ENCODE measurements at places on chromosomes 12 and 14.

GRCh38 chr14:105861985-105862465, 335.6 kb downstream of the TMEM121 start:
- no peak for DNase-seq

- DNase-seq: no peak
Measured at GRCh38 chr12:52151153-52151836, 40.5 kb downstream of the KRT80 start.

- no peak for DNase-seq
Measured at GRCh38 chr14:93317875-93318807, 14.7 kb downstream of the BTBD7 start.

- DNase-seq: no peak
Measured at GRCh38 chr12:53735556-53735955, 8.3 kb upstream of the CALCOCO1 start.

DNA sequence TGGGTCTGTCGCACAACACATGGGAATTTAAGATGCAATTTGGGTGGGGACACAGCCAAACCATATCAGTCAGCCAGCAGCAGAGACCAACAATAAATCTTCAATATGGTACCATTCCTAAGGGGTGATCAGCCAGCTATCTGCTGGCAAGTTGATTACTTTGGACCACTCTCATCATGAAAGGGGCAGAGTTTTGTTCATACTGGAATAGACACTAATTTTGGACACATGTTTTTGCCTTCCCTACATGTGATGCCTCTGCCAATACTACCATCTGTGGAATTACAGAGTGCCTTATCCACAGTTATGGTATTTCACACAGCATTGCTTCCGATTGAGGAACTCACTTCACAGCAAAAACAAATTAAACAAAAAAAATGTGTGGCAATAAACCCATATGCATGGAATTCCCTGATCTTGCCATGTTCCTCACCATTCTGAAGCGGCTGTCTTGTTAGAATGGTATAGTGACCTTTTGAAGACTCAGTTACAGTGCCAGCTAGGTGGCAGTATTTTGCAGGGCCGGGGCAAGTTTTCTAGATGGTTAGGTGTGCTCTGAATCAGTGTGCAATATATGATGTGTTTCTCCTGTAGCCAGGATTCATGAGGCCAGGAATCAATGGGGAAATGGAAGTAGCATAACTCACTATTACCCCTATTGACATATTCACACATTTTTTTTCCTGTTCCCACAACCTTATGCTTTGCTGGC, 179.0 kb upstream of the IGF1 start:
- no peak for DNase-seq

DNA sequence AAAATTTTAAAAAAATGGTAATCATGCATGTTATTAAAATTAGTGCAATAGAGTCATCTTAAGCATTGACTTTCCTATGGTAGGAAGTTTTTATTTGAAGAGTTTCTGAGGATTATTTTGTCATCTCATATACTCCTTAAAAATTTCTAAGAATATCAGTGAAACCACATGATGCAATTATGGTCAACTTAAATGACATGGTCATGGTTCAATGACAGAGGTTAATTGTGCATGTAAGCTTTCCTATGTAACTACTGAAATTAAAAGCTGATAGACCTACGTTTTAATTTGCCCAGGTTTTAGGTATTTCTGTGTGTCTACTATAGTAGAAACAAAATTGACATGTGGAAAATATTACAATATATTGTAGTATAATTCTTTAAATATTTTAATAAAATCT, 21.0 kb upstream of the LMO3 start:
- no peak for DNase-seq

DNA sequence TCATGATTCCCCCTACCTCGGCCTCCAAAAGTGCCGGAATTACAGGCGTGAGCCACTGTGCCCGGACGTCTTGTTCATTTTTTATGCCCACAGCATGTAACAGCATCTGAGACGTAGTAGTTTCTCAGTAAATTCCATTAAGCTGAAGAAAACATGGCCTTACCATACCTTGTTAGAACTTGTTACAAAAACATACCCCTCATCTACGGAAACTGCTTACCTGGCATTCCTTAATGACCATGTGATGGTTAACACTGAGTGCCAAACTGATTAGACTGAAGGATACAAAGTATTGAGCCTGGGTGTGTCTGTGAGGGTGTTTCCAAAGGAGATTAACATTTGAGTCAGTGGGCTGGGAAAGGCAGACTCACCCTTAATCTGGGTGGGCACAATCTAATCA, 186.8 kb downstream of the CEP128 start:
- no peak for DNase-seq

- peak; percentile 73 for DNase-seq
Measured at GRCh38 chr14:90523544-90523943, 126.7 kb downstream of the CALM1 start.

DNA sequence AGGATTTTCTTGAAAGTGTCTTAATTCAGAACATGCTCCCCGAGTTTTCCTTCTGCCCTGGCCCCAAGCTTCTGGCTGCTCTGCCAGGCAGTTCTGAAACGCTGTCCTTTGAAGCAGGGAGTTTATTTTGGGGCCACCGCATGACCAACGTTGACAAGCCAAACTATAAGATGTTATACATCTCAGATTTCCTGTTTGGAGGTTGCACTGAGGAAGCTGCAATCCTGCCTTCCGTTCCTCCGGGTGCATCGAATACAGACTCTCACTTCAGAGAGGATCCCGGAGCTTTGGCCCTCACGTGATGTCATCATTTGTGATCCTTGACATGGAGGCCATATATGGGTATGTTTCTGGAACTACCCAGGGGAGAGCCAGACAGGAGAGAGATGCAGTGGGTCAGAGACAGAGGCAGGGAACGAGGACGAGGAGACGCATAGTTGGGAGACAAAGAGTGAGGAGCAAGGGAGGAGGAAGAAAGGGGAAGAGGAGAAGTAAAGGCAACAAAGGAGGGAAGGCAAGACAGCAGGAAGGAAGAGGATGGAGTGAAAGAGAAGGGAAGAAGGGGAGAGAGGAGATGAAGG, at the start of gene ASB2:
Gene ASB2, minus strand, starts transcription at position 94 of the 581 bp plus-strand sequence. CDS start 12,031 bp downstream, outside the sequence.
- DNase-seq: peak; percentile 55

DNA sequence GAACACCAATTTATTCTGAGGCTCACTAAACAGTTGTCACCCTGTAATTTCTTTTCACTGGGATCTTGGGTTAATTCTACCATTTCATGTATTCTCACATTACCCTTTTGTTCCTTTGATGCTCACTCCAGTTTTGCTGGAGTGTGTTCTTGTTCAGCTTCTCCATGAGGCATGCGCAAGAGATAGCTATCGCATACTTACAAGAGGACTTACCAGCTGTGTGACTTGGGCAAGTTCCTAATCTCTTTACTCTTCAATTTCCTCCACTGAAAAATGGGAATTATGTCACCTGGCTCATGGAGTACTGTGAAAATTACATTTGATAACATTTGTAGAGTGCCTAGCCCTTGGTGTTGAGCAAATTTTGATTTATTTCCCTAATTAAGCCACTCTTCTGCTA, 56.5 kb upstream of the JDP2 start:
- DNase-seq: no peak

DNA sequence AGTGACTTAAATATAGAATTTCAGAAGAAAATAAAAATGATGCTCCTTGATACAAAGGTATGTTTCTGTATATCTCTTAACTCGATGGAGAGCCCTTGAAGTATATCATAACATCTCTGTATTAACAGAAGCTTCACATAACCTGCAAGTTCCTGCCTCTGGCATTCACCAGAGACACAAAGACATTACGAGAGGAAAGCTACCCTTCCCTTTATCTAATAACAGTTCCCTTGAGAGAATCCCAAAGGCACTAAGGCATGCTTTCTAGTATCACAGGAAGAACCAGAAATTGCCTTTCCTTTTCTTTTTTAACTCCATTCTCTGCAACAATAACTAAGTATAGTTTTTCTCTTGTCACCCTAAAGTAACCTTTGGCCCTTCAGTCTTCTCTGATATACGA, 164.5 kb downstream of the MGAT4C start:
- DNase-seq: no peak

- DNase-seq: no peak
Measured at GRCh38 chr12:49604856-49605255, 583 bp downstream of the FAM186B start.

DNA sequence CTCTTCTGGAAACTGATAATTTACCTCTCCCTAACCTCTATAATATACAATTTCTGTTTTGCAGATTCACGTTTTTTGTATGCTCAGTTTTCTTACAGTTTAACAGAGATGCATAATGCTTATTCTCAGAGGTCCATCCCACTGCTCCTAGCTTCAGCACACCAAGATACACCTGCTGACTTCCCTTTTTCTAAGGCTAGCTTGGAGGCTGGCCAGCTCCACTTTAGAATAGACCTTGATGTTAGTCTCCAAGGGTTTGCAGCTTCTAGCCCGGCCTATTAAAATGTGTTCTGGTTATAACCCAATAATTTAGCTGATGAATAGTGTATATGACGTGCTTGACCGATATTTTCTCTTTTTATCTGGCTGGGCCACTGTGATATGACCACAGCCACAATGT, 261.2 kb downstream of the EGLN3 start:
- no peak for DNase-seq

DNA sequence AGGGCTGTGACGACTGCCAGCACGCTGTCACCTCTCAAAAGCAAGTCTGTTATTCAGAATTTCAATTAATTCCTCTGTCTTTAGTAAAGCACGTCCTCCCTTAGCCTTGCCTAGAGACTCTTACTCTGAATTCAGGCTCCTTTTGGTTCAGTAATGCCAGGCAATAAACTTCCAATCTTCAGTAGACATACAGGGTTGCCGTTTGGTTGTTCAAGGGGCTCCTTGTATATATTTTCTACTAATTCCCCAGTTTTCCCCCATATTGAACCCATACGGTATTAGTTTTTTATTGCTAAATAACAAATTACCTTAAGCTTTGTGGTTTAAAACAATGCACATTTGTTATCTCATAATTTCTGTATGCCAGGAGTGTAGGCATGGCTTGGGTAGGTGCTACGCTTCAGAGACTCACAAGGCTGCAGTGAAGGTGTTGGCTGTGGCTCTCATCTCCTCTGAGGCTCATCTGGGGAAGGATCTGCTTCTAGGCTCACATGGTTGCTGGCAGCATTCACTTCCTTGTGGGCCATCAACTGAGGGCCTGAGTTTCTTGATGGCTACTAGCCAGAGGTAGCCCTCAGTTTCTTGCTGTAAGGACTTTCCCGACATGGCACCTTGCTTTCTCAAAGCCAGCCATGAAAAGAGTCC, 7.3 kb upstream of the CLECL1 start:
- no peak for DNase-seq

- DNase-seq: no peak
Measured at GRCh38 chr14:25017562-25017961, 32.4 kb downstream of the STXBP6 start.

- DNase-seq: no peak
Measured at GRCh38 chr12:51647647-51648046, 56.6 kb downstream of the SCN8A start.

GRCh38 chr14:55645145-55645544, 65.1 kb downstream of the KTN1 start:
- no peak for DNase-seq
